Cortex of kidney (tissue), 1 donor: ENCODE measurements at places on chromosomes 6 and 20.

- no peak for DNase-seq
Measured at GRCh38 chr6:139368661-139369060, 5.8 kb downstream of the CITED2 start.

DNA sequence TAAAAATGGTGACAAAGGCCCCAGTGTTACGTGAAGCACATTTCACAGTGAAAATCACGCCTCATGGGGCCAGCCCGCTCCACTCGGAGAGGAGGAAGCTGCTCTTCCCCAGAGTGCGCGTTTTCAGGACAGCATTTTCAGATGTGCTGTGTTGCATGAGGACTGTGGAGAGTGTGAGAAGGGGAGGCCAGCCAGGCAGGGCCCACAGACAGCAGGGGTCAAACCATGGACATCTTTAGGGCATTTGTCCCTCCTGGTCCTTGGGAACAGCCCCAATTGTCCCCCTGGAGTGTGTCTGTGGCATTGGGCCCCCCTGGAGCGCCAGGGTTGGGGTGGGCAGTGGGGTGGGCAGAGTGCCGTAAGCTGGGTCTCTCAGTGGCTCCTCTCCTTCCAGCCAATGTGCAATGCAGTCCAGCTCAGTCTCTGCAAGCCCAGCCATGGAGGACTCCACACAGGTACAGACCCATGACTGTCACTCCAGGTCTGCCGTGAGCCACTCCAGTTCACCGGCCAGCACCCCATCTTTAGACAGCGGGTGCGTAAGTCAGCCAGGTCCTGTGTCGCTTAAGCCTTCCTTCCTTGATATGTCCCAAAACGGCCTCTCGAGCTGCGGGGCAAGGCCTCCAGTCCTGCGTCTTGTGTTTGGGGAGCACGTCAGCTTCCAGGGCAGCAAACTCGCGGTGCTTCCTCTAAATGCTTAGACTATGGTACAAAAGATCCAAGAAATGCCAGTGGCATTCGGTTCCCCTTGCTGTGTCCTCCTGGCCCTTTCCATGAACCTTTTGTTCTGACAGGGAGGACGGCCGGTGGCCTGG is 159.3 kb upstream of the AFDN start:
- DNase-seq, result no peak

DNA sequence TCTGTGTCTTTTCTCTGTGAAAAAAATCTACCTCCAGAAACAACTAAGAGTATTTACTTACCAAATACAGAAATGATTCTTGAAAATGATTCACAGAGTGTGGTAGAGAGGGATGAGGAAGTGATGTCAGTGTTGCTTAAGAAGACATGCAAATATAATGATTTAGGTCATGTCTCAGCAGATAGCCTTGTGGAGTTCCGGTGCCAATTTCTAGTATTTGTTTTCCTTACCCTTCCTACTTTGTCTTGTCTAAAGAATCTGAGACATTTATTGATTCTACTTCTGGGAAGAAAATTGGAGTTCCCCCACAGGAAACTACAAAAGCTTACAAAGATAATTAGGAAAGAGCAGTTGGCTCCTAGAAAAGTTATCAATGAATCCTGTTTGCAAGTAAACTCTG is 68.8 kb downstream of the GJA1 start:
- no peak for DNase-seq

GRCh38 chr20:62214067-62214466 is 6.0 kb downstream of the HRH3 start:
- no peak for DNase-seq

- DNase-seq, result no peak
Measured at GRCh38 chr20:3660262-3661059, 2.7 kb downstream of the GFRA4 start.

GRCh38 chr20:25389858-25390537 is 637 bp downstream of the ABHD12 start:
- DNase-seq, result no peak

DNA sequence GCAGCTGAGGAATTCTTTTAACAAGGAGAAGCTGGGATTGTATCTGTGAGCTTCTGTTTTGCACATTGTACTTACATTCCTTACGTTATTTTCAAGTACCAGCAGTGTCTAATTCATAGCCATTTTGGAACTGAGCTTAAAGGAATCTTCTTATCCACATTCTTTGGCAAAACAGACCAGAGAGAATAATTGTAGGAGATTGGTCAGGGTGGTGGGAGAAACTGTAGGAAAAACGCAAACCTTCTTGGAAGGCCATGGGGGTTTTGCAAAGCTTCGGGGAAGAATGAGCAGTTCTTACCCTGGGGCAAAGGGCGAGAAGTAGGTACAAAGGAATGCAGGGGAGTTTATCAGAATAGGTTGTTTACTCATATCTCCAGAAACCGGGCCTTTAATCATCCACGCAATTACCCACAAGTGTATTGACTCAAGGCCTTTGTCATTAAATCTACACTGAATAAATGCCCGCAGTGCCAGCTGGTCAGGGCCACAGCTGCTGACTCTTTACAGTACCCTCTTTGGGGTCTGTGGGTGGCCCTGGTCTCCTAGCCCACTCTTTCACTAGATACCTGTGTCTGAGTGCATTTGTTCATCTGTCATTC is 39.6 kb upstream of the SPTLC3 start:
- DNase-seq, result no peak

GRCh38 chr6:96465321-96465903 is 56.2 kb upstream of the UFL1 start:
- no peak for DNase-seq

DNA sequence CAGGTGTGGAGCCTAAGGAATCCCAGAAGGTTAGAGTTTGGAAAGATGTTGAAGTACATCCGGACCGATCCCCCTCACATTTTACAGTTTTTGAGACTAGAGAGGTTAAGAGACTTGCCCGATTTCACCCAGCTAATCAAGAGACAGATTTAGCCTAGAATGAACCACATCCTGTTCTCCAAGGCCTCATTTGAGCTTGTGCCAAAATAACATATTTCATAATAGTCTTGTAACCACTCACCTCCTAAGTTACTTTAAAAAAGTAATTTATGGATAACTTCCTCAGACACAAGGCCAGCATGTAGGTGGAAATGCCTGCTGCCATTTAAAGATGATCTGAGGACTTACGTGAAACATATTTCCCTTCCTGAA is 39.8 kb upstream of the ARHGAP18 start:
- no peak for DNase-seq

DNA sequence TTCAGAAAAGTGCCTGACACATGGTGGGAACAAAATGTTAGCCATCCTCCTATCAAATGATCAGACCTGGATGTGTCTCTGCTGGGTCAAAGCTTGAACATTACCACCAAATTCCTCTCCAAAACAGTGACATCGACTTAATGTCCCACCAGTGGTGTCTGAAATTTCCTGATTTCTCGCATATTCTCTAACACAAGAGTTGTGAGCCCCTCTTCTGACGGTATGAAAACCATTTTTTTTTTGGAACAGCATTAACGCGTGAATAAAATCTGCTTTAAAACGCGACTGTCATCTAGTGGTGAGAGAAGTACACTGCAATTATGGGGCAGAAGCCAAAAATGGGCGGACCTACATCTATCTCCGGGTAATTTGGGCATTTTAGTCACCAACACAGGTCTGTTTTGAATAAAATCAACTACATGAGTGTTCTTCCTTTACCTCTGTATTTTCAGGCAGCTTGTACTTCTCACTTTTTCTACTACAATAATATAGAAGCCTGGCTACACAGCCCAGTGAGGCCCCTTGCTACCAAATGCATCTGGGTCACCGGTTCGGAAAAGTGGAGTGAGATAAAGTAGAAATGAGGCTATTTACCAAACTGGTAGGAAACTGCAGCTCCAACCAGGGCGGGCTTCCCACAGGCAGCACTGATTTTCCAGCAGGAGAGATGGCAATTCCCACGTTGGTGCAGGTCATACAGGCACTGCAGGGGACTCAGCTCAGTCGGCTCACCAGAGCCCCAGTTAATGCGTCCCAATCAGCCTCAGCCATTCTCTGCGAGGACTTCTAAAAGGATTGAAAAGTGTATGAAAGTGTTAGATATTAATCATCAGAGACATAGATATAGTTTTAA is 27.4 kb downstream of the MGME1 start:
- DNase-seq, result no peak

DNA sequence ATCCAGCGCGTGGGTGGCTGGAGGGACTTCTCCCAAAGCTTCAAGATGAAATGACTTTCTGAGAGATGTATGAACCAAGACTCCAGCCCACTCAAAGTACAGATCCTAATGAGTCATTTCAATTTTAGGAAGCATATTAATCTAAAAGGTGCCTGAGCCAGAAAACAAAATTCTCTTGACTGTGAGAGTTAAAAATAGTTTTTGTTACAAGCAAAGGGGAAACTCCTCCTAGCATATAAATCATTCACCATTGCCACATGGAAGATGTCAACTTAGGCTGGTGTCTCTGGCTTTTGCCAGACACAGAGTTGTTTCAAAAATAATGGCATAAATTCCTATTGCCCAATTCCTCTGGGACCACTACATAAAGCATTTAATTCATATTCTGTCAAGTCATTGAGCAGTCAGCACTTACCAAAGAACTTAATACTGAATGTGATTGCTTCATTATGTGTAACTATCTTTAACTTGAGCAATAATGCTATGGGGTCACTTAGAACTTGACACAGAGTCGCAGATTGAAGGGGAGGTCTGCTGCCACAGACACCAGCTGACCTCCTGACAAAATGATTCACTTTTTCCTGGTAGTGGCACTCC is 280.6 kb downstream of the SLC35F1 start:
- DNase-seq, result no peak

GRCh38 chr6:106448000-106448426 is 87.5 kb downstream of the CRYBG1 start:
- no peak for DNase-seq

DNA sequence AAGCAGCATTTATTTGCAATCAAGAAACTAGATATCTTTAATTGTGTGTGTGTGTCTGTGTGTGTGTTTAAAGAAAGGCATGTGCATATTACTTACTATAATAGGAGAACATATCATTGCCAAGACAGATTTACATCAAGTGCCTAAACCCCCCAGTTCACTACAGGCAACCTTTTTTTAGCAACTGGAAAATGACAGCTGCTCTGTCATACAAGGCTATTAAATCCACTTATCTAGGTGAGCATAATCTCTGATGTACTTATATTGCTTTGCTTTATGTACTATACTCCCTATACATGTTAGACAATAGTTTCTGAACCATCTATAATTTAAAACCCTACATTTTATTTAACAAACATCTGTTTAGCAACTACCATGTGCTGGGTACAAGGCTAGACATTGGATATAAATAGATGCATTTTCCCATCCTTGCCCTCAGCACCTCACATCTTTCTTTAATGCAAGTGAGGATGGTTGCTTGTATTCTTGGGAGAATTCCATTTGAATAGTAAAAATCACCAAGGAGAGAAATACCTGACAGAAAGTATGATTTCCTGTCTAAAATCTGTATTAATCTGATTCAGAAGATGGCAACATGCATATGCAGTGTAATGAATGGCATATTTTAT is 398.3 kb downstream of the LAMA2 start:
- DNase-seq, result no peak

- no peak for DNase-seq
Measured at GRCh38 chr6:30340589-30341054, 4.3 kb upstream of the RPP21 start.

- DNase-seq, result no peak
Measured at GRCh38 chr6:26164120-26164505, 76.9 kb downstream of the HFE start.

DNA sequence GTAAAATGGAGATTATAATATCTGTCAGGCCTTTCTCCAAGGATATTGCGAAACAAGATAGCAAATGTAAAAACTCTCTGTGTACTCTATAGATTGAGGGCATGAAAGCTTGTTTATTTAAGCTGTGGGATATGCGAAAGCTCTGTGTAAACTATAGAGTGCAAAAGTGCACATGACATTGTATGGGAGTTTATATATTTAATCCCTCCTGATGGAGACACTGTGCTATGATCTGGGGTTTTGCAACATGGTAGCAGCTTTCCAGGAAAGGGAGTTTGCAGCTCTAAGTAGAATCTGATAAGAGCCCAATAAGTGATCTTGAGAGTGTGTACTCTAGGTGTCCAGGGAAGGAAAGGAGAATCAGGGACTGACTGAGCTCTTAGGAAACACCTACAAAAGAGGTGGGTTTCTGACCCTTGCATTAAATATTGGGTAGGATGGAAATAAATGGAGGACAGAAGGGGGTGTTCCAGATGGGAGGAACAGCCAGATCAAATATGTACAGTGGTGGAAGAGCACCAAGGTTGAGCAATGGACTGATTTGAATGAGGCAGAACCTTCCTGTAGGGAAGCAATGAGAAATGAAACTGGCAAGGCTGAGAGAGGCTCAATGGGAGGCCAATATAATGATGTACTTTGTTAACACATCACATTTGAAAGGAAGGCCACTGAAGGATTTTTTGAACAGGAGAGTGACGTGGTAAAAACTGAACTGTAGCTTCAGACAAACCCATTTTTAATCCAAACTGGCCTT is 450.1 kb downstream of the GJA1 start:
- no peak for DNase-seq

GRCh38 chr6:11276911-11277274 is 44.4 kb upstream of the NEDD9 start:
- DNase-seq, result no peak

DNA sequence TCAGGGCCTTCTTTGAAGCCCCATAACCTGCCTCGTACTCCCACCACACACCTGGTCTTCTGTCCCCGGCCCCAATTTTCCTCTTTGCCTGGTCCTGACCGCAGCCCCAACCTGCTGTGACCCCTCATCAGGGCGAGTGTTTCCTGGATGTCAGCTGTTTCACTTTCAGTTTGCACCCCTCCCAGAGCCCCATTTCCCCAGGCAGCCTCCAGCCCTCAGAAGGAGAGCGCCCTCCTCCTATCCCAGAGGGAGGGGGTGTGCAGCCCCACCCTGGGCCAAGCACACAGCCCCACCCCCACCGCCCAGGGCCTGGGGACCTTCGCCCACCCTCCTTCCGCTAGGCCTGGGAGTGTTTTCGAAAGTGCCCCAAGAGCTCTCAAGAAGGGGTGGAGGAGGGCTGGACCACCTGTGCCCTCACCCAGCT is 1.5 kb downstream of the BAK1 start:
- no peak for DNase-seq

DNA sequence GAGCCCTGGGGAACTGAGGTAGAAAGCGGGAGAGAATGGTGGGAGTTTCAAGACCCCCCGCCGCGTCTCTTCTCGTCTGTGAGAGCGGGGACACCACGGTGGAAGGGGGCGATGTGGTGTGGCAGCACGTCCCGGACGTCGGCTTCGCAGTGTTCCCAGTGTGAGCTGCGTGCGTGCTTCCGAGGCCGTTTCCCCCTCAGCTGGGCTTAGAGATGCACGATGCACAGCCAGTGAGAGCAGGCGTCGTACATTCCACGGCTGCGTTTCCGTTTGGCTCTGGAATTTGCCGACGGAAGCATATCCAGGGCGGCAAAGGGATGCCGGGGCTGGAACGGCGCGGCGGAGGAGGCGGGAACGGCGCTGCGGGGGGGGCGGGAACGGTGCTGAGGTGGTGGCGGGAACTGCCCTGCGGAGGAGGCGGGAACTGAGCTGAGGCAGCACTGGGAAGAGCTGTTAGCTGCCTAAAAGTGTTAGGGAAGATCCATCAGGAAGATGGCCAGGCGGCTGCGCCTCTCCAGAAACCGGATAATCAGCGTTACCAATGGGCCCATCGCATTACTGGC is 37.7 kb downstream of the KIF25 start:
- DNase-seq, result no peak

GRCh38 chr6:30942338-30943060 is 1.7 kb downstream of the MUCL3 start:
- DNase-seq, result no peak
